ENCODE measurements at places on chromosomes 5 and 9.
A peak's percentile ranks its signal among the peaks of the same experiment; 100 is the strongest.

DNA sequence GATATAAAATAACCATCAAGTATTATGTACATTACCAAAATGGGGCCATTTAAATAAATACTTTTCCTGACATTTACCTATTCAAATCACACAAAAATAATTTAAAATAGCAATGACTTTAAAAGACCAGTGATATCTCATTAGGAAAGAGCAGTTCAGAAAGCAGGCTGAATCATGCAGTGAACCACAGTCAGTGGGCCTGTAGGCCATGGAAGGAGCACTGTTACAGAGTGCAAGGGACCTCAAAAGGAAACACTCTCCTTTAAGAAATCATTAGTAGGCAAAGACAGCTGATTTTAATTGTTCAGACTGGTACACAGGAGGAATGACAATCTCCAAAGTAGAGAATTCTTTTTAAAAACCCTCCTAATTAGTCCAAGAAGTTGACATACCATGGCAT is 283.5 kb upstream of the EFNA5 start:
- no peak for DNase-seq

- DNase-seq: no peak
These were observed 609.5 kb upstream of the CLINT1 start for GRCh38 chr5:158468444-158468843.

- no peak for DNase-seq
These were observed 158.0 kb downstream of the DEPDC1B start for GRCh38 chr5:60541980-60542379.

DNA sequence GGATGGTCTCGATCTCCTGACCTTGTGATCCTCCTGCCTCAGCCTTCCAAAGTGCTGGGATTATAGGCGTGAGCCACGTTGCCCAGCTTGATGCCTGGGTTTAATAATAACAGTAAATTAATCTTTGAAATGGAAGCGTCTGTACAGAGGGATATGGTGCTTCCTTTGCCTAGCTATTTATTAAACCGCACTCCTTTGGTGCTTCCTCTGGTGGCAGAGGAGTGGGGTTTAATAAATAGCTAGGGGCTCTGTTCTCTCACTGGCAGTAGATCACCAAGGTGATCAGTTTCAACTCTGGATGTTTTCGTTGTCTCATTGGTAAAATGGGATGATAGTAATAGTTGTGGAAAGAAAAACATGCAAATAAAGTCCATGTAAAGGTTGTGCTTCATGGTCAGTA is 1122.5 kb upstream of the WWC1 start:
- DNase-seq: no peak

- DNase-seq: no peak
These were observed 395.9 kb downstream of the SEMA5A start for GRCh38 chr5:9149988-9150387.

- no peak for DNase-seq
These were observed 169.9 kb downstream of the FER start for GRCh38 chr5:108917596-108917995.

DNA sequence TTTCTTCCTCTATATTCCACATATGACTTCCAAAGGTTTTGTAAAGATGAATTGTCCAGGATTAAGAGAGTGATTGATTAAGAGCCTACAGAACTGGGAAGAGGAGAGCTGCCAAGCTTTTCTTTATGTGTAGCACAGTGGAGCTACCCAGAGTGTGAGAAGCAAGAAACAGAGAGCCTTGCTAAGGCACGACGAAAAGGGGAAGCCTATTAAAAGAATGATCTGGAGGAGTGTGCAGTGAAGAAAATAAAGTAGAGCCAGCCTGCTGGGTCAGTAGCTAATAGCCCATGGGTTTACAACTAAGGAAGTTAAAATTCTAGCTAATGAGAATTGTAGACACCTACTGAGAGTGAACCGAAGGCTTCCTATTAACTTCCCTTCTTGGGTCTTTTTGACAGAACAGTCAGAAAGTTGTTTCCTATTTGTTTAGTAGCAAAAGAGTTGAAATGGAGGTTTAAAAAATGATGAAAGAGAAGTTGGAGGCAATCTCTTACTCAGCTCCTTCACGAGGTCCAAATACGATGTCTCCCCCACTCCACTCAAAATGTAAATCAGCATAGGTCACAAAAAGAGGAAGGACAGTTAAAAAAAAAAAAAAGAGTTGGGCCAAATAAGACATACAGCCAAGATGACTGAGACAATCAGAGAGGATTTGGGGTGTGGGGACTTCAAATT is 957 bp upstream of the PRR16 start:
- DNase-seq: no peak

- DNase-seq: no peak
These were observed 10.9 kb upstream of the PPP2CA start for GRCh38 chr5:134236820-134237219.

DNA sequence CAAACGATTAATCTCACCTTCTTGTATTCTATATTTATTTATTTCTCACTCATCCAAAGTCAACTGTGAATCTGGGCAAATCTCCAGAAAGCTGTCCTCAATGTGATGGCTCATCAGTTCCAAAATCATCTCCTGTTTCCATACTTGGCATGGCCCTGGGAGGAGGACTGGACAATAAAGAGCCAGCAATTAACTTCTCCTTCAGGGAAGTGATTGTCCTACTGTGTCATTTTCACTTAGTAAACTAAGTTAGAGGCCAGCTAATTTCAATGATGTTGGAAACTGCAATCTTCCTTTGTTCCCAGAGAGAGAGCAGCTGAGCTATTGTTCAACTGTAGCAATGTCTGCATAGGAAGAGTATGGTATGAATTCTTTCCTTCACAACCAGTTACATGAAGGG is 17.5 kb downstream of the CDH12 start:
- DNase-seq: no peak

DNA sequence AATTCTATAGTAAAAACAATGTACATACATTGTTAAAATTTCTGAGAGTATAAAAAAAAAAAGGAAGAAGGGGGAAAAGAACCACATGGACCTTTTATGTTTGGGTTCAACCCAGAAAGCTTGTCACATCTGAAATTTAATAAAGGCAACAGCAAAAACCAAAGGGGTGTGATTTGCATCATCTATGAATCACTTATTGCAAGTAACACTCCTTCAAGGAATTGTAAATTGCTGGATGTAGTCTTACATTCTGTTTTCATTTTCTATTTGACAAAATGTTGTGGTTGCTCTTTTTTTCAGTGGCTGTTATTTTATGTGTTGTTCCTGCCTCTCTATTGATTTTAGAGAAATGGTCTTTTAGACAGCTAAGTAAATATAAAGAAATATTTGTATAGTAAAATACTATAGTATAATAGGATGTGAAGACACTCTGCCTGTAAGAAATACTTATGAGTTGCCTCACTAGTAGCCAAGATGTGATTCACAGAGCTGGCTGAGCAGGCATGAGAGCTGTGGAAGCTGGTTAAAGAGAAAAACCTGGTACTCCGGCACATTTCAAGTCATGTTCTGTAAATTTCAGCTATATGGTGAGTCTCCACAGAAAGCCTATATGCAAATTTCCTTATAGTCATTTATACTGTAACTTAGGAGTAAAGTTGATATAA is 131.1 kb upstream of the CNTLN start:
- no peak for DNase-seq

- no peak for DNase-seq
These were observed 86.1 kb upstream of the LRRTM2 start for GRCh38 chr5:138961221-138961620.

GRCh38 chr9:21993893-21994555 is at the start of gene CDKN2A:
Gene CDKN2A (minus strand): TSS chr9:21994392.
- DNase-seq: peak; percentile 59

DNA sequence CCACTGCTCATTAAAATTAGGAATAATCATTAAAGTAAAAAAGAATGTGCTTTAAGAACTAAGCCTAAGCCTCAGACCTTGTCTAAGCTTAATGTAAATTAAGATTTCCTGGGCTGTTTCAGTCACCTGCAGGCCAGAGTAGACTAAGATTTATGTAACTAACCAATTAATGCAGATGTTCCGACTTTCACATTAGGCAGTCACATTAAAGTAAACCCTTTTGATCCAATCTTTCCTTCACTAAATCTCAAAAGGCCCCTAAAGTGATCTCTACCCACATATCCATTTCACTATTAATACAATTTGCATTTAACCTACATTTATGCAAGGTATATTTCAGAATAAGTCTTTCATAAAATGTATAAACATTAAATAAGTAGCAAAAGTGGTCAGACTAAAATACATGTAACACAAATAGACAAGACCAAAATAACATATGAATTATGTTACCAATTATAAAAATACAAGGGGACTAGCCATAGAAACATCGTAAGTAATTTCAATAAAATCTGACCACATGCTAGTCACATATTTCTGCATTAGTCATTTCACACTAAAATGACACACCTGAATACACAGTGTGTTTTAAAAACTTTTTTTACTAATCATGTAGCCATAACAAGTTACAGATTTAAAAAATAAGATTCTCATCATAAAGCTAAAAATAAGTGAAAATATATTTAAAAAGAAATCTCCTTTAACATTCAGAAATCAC is 7.7 kb downstream of the NR3C1 start:
- no peak for DNase-seq

- no peak for DNase-seq
These were observed 349.1 kb downstream of the CTNND2 start for GRCh38 chr5:11555171-11555570.

DNA sequence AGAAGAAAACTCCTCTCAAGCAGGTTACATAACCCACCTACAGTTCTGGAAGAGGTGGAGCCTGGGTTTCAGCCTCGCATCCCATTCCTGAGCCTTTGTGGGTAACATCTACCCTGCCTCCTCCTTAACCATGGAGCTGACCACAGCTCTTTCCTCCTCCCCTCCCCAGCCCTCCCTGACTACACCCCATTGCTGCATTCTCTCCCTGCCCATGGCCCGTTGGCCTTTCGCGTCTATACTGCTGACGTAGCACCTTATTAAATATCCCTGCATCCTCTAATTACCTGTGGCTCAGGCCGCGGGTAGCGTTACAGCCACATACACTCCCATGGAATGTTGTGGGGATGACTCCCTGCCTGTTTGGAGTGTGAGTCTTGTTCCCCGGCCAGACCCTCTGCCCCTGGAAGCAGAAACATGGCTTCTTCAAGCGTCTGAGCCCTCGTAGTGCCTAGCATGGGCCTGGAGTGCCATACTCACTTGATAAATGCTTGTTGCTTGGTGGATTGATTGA is 72.8 kb downstream of the WWC1 start:
- DNase-seq: no peak

GRCh38 chr5:38467353-38468040 is 88.9 kb downstream of the LIFR start:
- DNase-seq: no peak

DNA sequence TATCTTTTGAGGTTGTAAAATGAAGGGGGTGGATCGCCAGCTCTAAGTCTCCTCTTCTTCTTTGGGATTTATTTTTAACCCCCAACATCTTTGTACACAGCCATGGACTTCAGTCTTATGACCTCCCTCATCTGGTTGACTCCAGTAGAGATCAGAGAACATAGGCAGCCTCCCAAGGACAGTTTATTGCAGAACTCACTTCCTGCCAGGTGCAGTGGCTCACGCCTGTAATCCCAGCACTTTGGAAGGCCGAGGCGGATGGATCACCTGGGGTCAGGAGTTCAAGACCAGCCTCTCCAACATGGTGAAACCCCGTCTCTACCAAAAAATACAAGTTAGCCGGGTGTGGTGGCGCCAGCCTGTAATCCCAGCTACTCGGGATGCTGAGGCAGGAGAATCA is 2.8 kb upstream of the BHMT start:
- no peak for DNase-seq

DNA sequence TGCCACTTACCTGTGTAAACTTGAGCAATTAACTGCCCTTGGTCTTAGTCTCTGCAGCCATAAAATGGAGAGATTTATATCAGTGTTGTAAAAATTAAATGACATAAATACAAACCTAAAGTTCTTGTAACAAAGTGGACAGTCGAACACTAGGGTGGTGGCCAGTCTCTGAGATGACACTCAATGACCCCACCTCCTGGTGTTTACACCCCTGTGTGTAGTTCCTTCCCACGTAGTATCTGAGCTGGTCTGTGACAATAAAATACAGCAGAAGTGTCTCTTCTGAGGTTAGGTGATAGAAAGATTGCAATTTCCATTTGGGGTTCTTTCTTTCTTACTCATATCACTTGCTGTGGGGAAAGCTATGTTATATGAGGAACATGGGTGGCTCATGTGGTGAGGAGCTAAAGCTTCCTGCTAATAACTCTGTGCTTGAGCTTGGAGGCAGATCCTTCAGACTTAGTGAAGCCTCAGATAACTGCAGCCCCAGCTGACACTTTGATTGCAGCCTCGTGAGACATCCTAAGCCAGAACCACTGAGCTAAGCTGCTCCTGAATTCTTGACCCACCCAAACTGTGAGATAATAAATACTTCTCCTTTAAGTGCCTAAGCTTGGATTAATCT is 173.4 kb upstream of the CHD1 start:
- DNase-seq: no peak

- DNase-seq: no peak
These were observed 68.7 kb downstream of the RAPGEF1 start for GRCh38 chr9:131671133-131671520.

GRCh38 chr5:113692466-113692865 is 179.0 kb downstream of the YTHDC2 start:
- no peak for DNase-seq

DNA sequence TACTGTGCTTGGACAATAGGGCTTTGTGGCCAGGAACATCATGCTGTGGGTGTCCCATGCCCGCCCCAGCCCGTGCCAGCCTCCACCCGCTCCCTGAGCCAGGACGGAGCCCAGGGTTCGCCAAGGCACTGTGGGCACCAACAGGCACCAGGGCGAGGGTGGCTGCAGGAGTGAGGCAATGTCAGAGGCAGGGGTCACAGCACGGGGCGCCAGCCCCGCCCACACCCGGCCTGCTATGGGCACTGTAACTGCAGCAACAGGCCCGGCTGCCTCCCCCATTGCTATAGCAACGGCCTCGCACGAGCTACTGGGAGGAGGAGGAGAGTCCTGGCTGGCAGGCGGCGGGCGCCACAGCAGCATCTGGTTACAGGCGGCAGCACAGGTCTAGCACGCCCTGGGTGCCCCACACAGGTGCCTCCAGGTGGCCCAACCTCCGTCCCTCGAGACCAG is 2.5 kb downstream of the ABCA2 start:
- no peak for DNase-seq

- no peak for DNase-seq
These were observed 27.7 kb downstream of the DUSP1 start for GRCh38 chr5:172743112-172743959.

DNA sequence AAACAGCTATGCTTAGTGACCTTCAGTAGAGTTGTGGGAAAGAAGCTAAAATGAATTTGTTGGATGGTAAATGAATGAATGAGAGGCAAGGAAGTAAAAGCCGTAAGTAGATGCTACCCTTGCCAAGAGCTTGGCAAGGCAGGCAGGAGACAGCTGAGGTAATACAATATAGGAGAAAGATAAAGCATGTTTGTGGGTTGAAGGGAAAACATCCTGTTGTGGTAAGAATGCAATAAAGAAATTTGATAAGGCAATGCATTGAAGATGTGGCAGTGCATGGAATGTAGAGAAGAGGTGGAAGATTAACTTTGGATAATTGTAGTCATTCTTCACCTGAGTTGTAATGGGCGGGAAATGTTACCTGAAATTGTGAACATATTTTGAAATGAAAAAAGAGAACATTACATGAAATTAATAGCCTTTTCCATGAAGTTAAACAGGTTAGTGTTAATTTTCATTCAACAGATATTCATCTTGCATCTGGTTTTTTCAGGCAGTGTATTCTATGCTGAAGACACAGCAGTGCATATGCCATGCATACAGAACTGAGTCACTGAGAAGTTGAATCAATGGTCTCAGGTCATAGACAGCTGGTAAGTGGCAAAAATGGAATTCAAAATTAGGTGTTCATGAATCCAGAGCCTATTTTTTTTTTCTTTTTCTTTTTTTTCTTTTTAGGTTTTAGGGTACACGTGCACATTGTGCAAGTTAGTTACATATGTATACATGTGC is 43.4 kb upstream of the SPINK5 start:
- DNase-seq: no peak

Measured in stimulated activated CD4-positive, alpha-beta T cell treated with anti-CD3 and anti-CD28 coated beads, Interleukin-15, amount 100 ng/mL, for 24 hours (primary cell).